ENCODE measurements at places on chromosomes 3 and 15.

- no peak for DNase-seq
Measured at GRCh38 chr3:5011555-5012256, 32.5 kb downstream of the BHLHE40 start.

DNA sequence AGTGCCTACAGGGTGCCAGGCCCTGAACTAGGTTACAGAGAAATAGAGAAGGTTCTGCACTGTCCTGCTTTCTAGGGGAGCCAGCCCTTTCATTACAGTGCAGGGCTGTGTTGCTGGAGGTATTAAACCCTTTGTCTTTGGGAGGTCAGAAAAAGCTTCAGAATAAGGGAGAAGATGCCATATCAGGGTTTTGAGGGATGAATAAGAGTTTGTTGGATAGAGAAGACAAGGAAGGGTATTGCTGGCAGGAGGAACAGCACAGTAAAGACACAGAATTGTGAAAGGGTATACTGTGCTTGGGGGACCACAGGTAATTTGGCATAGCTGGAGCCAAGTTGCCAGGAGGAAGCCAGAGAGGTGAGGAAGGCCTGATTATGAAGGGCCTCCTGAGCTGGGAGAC is 23.0 kb downstream of the NOX5 start:
- DNase-seq = no peak

- DNase-seq = no peak
Measured at GRCh38 chr3:187064210-187065115, 74.8 kb downstream of the RPL39L start.

DNA sequence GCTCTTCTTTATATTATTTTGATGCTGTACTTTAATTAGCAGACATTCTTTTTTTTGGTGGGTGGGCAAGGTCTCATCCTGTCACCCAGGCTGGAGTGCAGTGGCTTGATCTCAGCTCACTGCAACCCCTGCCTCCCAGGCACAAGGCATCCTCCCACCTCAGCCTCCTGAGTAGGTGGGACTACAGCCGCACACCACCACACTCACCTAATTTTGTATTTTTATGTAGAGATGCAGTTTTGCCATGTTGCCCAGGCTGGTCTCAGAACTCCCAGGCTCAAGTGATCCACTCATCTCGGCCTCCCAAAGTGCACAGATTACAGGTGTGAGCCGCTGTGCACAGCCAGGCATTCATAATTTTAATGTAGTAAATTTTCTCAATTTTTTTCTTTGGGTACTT is 608.1 kb downstream of the ZNF385D start:
- DNase-seq = no peak

Data from stimulated activated CD8-positive, alpha-beta memory T cell treated with anti-CD3 and anti-CD28 coated beads, Interleukin-4, amount 100 ng/mL, for 1 hour (primary cell).